ENCODE measurements at places on chromosomes 13 and 19. TPM values are rescaled to one million over a fixed set of nuclear protein-coding genes. Genes with fewer than 3 reads are reported as not detected.

GRCh38 chr13:40611004-40611403 lies 55.4 kb downstream of the FOXO1 start:
- H3K4me3 ChIP-seq: no peak overlapping the region
- no peak for DNase-seq
- peaks cover 61% of the 10 kb centered on the region for H3K4me1 ChIP-seq
- no peak overlapping the region for H3K27ac ChIP-seq
- no peaks in the 10 kb centered on the region for H3K27me3 ChIP-seq
- no peaks in the 10 kb centered on the region for H3K36me3 ChIP-seq

DNA sequence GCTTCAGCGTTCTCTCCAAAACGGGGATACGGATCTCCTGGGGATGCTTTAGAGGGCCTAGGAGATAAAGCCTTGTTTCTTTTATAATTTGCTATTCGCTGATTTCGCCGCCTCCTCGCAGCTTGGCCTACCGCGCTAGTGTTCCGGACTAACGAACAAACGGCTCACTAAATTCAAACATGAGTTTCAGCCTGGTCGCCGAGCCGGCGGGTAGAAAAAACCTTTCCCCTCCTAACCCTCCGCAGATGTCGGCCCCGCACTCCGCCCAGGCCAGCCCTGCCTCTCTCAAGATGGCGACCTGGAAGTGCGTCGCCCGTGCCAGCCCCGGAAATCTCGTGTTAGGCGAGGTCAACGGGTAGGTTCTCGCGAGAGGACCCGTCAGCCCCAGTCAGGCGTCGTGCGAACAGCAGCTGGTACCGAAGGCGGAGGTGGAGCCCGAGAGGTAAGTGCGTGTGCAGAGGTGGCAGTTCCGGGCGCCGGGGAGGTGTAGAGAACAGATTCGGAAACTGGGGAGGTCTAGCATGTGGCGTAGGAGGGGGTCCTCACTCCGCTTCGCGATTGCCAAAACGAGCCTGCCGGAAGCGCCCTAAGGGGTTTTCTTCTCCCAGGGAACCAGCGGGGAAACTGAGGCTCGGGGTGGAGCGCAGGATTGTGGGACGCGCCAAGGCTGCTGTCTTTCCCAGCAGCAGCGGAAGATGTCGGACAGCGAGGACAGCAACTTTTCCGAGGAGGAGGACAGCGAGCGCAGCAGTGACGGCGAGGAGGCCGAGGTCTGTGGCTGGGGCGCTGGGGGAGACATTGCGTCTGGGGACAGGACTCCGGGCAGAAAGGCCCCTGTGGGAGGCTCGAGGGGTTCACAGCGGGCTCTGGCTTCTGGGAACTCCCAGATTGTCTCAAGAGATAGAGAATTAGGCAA lies at the start of gene SUPT5H:
Gene SUPT5H (plus strand): TSS at position 387 of the 916 bp plus-strand sequence. CDS start 309 bp downstream, at position 696.
- peak within 1 kb of the TSS; percentile 81 for H3K4me3 ChIP-seq
- DNase-seq: peak; percentile 99
- H3K36me3 ChIP-seq: no peaks in the 10 kb centered on the region
- H3K27me3 ChIP-seq: no peaks in the 10 kb centered on the region

- no peaks in the 10 kb centered on the region for H3K27me3 ChIP-seq
- peak; percentile 92 for DNase-seq
- no peak overlapping the region for H3K4me3 ChIP-seq
- H3K27ac ChIP-seq: no peak overlapping the region
Measured at GRCh38 chr13:30346153-30346788, 38.9 kb upstream of the KATNAL1 start.

GRCh38 chr19:5193192-5193591 lies 147.4 kb downstream of the PTPRS start:
- H3K27me3 ChIP-seq: no peaks in the 10 kb centered on the region
- H3K36me3 ChIP-seq: no peaks in the 10 kb centered on the region
- DNase-seq: no peak
- H3K4me1 ChIP-seq: no peaks in the 10 kb centered on the region
- no peak overlapping the region for H3K4me3 ChIP-seq

ZNF813 gene
- total RNA-seq: 4.9 TPM

DNA sequence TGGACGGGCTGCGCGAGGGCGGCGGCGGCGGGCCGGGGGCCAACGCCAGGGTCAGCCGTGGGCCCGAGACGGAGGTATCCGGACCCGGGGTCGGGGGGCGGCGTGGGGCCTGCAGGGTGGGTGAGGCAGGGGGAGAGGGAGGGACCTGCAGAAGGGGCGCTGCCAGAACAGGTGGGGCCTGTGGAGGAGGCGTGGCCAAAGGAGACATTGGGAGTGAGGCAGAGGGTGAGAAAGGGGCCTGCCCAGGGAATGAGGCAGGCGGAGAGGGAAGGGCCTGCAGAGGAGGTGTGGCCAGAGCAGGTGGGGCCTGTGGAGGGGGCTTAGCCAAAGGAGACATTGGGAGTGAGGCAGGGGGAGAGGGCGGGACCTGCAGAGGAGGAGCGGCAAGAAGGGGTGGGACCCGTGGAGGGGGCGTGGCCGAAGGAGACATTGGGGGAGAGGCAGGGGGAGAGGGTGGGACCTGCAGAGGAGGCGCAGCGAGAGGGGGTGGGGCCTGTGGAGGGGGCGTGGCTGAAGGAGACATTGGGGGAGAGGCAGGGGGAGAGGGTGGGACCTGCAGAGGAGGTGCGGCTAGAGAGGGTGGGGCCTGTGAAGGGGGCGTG lies 4.2 kb downstream of the PRR36 start:
- DNase-seq: peak; percentile 82
- no peaks in the 10 kb centered on the region for H3K36me3 ChIP-seq
- no peak overlapping the region for H3K27ac ChIP-seq
- peak overlapping the region; percentile 56 for H3K4me3 ChIP-seq
- peaks cover 29% of the 10 kb centered on the region for H3K27me3 ChIP-seq

- DNase-seq: no peak
- no peak overlapping the region for H3K27ac ChIP-seq
- no peaks in the 10 kb centered on the region for H3K36me3 ChIP-seq
- H3K4me1 ChIP-seq: peaks cover 16% of the 10 kb centered on the region
Measured at GRCh38 chr19:2361246-2362045, 1.4 kb downstream of the TMPRSS9 start.

VSIG10L gene
- 1.1 TPM for total RNA-seq

CLEC17A gene
- total RNA-seq: 17.9 TPM

- H3K36me3 ChIP-seq: no peaks in the 10 kb centered on the region
- no peak overlapping the region for H3K4me3 ChIP-seq
- no peak for DNase-seq
- no peak overlapping the region for H3K27ac ChIP-seq
- no peaks in the 10 kb centered on the region for H3K4me1 ChIP-seq
- H3K27me3 ChIP-seq: no peaks in the 10 kb centered on the region
Measured at GRCh38 chr13:105678072-105678471, 857.4 kb downstream of the EFNB2 start.

GRCh38 chr13:71797517-71797916 lies 69.5 kb downstream of the DACH1 start:
- no peak for DNase-seq
- no peaks in the 10 kb centered on the region for H3K36me3 ChIP-seq
- H3K27me3 ChIP-seq: no peaks in the 10 kb centered on the region

GRCh38 chr19:18898081-18898606 lies 2.2 kb upstream of the CERS1 start:
- no peak overlapping the region for H3K4me3 ChIP-seq
- peaks cover 43% of the 10 kb centered on the region for H3K27me3 ChIP-seq
- H3K27ac ChIP-seq: no peak overlapping the region
- peak; percentile 73 for DNase-seq
- peaks cover 23% of the 10 kb centered on the region for H3K4me1 ChIP-seq

CEACAM3 gene
- total RNA-seq: 13.4 TPM

DNA sequence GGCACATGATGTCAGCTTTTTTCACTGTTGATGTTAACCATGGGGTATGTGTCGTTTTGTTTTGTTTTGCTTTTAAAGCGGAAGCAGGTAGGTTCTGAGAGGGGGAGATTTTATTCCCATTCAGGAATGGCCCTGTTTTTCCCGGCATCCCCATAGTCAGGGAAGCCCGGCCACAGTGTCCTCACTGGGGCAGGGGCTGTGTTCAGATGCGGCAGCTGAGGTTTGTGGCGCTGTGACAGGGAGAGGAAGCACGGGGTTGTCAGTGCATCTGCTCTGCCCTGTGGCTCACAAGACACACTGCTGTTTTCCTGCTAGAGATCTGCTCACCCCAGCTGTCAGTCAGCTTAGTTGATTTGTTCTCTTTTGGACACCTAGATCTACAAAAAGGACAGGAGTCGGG lies 27.6 kb downstream of the ANKRD27 start:
- no peaks in the 10 kb centered on the region for H3K4me1 ChIP-seq
- DNase-seq: no peak
- H3K27me3 ChIP-seq: no peaks in the 10 kb centered on the region
- H3K27ac ChIP-seq: no peak overlapping the region
- H3K36me3 ChIP-seq: no peaks in the 10 kb centered on the region
- H3K4me3 ChIP-seq: no peak overlapping the region

PRSS57 gene
- 0.47 TPM for total RNA-seq

GRCh38 chr13:33281951-33282595 lies 3.5 kb downstream of the STARD13 start:
- H3K36me3 ChIP-seq: no peaks in the 10 kb centered on the region
- H3K27me3 ChIP-seq: no peaks in the 10 kb centered on the region
- no peak overlapping the region for H3K4me3 ChIP-seq
- H3K4me1 ChIP-seq: peaks cover 9% of the 10 kb centered on the region

PRTN3 gene
- 168 TPM for total RNA-seq

C19orf85 gene
- total RNA-seq: not detected

BRME1 gene
- total RNA-seq: 1.1 TPM

- no peak overlapping the region for H3K4me3 ChIP-seq
- H3K36me3 ChIP-seq: no peaks in the 10 kb centered on the region
- no peaks in the 10 kb centered on the region for H3K4me1 ChIP-seq
- no peak overlapping the region for H3K27ac ChIP-seq
- H3K27me3 ChIP-seq: no peaks in the 10 kb centered on the region
Measured at GRCh38 chr13:79540504-79540903, 59.5 kb downstream of the NDFIP2 start.

CYP2A6 gene
- total RNA-seq: not detected

GRCh38 chr13:84050536-84050935 lies 168.3 kb upstream of the SLITRK1 start:
- no peak for DNase-seq
- no peak overlapping the region for H3K27ac ChIP-seq
- H3K4me3 ChIP-seq: no peak overlapping the region
- H3K36me3 ChIP-seq: no peaks in the 10 kb centered on the region

EDDM13 gene
- total RNA-seq: not detected

DNA sequence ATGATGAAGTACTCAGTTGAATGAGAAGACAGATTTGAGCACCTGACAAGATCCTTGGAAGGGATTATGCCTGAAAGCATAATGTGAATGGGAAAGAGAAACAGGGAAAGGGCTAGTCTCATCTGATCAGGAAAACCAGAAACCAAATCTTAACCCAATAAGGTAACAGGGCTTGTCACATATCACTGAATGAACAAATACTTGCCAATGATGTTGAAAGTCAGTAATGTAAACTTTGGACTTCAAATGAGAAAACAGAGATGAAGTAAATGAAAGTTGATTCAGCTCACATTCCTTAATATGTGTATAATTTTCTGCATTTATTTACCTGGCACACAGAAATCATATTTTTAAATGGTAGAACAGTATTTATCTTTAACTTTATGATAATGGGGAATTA lies 480.0 kb downstream of the KCTD12 start:
- no peaks in the 10 kb centered on the region for H3K4me1 ChIP-seq
- no peaks in the 10 kb centered on the region for H3K27me3 ChIP-seq
- H3K27ac ChIP-seq: no peak overlapping the region
- no peak for DNase-seq
- H3K36me3 ChIP-seq: no peaks in the 10 kb centered on the region

DNA sequence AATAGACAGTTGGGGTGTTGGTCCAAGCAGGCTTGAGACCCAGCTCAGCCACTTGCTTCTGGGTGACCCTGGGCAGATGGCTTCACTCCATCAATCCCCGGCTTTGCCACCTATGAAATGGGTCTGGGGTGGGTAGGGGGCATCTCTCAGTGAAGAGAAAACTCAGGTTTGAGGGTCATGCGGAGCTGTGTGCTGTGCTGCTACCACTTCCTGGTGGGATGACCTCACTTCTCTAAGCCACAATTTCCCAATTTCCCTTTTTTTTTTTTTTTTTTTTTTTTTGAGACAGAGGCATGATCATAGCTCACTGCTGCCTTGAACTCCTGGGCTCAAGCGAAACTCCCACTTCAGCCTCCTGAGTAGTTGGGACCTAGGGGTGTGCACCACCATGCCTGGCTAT lies 4.6 kb upstream of the PLAUR start:
- H3K4me3 ChIP-seq: no peak overlapping the region
- peaks cover 29% of the 10 kb centered on the region for H3K4me1 ChIP-seq
- DNase-seq: no peak
- no peaks in the 10 kb centered on the region for H3K36me3 ChIP-seq

GRCh38 chr19:38538793-38539528 lies 78.8 kb downstream of the MAP4K1 start:
- no peak for DNase-seq
- H3K27me3 ChIP-seq: no peaks in the 10 kb centered on the region
- H3K36me3 ChIP-seq: no peaks in the 10 kb centered on the region

GRCh38 chr19:21483589-21484170 lies 21.7 kb upstream of the ZNF429 start:
- H3K4me1 ChIP-seq: no peaks in the 10 kb centered on the region
- no peak overlapping the region for H3K4me3 ChIP-seq
- DNase-seq: peak; percentile 89
- no peaks in the 10 kb centered on the region for H3K27me3 ChIP-seq
- H3K36me3 ChIP-seq: no peaks in the 10 kb centered on the region

DNA sequence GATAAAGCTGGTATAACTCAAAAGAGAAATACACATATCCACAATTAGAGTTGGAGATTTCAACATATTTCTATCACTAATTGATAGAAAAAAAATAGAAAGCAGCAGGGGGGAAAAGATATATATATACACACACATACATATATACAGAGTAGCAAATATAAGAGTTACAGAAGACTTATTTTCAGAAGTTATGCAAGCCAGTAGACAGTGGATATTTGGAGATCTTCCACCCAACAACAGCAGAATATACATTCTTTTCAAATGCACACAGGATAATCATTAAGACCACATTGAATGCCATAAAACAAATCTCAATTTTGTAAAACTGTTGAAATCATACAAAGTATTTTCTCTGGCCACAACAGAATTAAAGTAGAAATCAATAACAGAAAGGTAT lies 192.8 kb downstream of the LACC1 start:
- H3K27ac ChIP-seq: no peak overlapping the region
- no peaks in the 10 kb centered on the region for H3K4me1 ChIP-seq
- no peak overlapping the region for H3K4me3 ChIP-seq

SULT2A1 gene
- total RNA-seq: not detected

GRCh38 chr19:57406516-57407123 lies 4.3 kb upstream of the ZNF17 start:
- H3K4me3 ChIP-seq: no peak overlapping the region
- no peak overlapping the region for H3K27ac ChIP-seq
- DNase-seq: peak; percentile 86
- peaks cover 6% of the 10 kb centered on the region for H3K4me1 ChIP-seq
- H3K27me3 ChIP-seq: no peaks in the 10 kb centered on the region

PNMA8A gene
- total RNA-seq: 0.32 TPM

- no peak for DNase-seq
- no peak overlapping the region for H3K4me3 ChIP-seq
- no peak overlapping the region for H3K27ac ChIP-seq
- H3K27me3 ChIP-seq: no peaks in the 10 kb centered on the region
- H3K36me3 ChIP-seq: no peaks in the 10 kb centered on the region
Measured at GRCh38 chr13:35347679-35348205, 128.7 kb downstream of the MAB21L1 start.
